Spleen (tissue), 13 donors: ENCODE measurements at places on chromosomes 11 and 22. TPM values are rescaled to one million over a fixed set of nuclear protein-coding genes. Genes with fewer than 3 reads are reported as not detected.

DNA sequence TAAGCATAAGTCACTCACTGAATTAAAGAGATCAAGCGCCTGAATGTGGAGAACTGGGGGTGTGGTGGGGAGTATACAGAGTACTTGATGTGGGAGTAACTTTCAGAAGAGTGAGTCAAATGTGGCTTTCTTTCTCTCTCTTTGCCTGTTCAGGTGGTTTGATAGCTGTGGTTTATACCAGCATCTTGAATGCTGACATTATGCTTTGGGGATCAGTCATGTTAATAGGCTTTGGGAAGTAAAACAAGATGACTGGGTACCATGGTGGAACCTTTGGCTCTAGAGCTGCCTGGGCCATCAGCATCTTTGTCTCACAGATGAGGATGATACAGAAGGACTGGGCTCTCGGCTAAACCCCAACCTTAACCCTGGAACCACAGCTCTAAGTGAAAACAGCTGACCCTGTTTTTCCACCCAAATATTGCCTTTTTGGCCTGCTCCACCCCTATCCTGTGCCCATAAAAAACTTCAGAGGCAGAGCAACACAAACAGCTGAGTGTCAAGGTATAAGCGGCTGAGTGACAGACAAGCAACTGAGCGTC, 58.2 kb upstream of the GNAZ start:
- H3K27me3 ChIP-seq = no peaks in the 10 kb centered on the region
- H3K27ac ChIP-seq = no peak overlapping the region
- H3K4me3 ChIP-seq = no peak overlapping the region
- H3K4me1 ChIP-seq = no peaks in the 10 kb centered on the region
- DNase-seq = no peak
- H3K36me3 ChIP-seq = no peaks in the 10 kb centered on the region

RTN4RL2 gene
- polyA plus RNA-seq = 0.73 TPM

- no peaks in the 10 kb centered on the region for H3K4me1 ChIP-seq
- no peaks in the 10 kb centered on the region for H3K27me3 ChIP-seq
- no peak for DNase-seq
- H3K36me3 ChIP-seq = no peaks in the 10 kb centered on the region
These were observed 7.4 kb upstream of the NPTXR start for GRCh38 chr22:38850941-38851849.

- no peak for DNase-seq
- H3K36me3 ChIP-seq = peaks cover 25% of the 10 kb centered on the region
- no peak overlapping the region for H3K27ac ChIP-seq
- H3K4me3 ChIP-seq = no peak overlapping the region
- H3K4me1 ChIP-seq = peaks cover 72% of the 10 kb centered on the region
- H3K27me3 ChIP-seq = no peaks in the 10 kb centered on the region
These were observed 1.8 kb downstream of the TMEM179B start for GRCh38 chr11:62788991-62789390.

DNA sequence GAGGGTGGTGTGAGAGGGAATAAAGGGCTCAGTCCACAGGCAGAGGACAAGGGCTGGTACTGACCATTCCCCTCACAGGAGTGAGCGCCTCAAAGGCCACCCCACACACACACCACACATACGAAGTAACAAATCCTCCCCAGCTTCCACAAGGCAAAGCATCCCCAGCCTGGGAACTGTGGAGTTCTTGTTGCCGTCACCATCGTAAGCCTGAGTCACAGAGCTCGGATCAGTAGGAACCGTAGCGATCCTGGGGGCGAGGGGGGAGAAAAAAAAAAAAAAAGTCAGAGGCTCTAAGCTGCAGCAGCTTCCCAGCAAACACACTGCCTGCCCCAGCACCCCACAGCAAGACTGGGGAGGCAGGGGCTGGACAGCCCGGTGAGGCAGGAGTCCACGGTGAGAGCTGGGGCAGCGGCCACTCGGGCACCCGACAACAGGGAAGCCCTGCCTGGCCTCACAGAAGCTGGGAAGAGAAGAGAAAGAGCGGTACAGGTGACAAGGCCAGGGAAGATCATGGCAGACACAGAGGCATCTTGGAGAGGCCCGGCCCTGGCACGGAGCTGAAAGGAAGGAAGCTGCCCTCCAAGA, 11.3 kb downstream of the ARFGAP2 start:
- H3K27ac ChIP-seq = no peak overlapping the region
- H3K4me3 ChIP-seq = no peak overlapping the region
- H3K4me1 ChIP-seq = peaks cover 17% of the 10 kb centered on the region
- H3K36me3 ChIP-seq = peaks cover 86% of the 10 kb centered on the region

GRCh38 chr11:2771758-2772466, 72.1 kb upstream of the KCNQ1OT1 start:
- no peaks in the 10 kb centered on the region for H3K27me3 ChIP-seq
- H3K36me3 ChIP-seq = peaks cover 50% of the 10 kb centered on the region
- H3K4me3 ChIP-seq = no peak overlapping the region

- no peaks in the 10 kb centered on the region for H3K4me1 ChIP-seq
- no peaks in the 10 kb centered on the region for H3K36me3 ChIP-seq
- no peaks in the 10 kb centered on the region for H3K27me3 ChIP-seq
- DNase-seq = peak; percentile 72
- H3K27ac ChIP-seq = no peak within 1 kb of the TSS
These were observed at the start of gene MUC5AC for GRCh38 chr11:1157645-1158591. TSS of gene MUC5AC (plus strand) at chr11:1157953. CDS start at chr11:1158000, 47 bp downstream.

PANX2 gene
- polyA plus RNA-seq = 0.24 TPM

SERPING1 gene
- 187 TPM for polyA plus RNA-seq

CD44 gene
- 60.9 TPM for polyA plus RNA-seq

- no peak overlapping the region for H3K27ac ChIP-seq
- H3K27me3 ChIP-seq = no peaks in the 10 kb centered on the region
- no peak overlapping the region for H3K4me3 ChIP-seq
- H3K36me3 ChIP-seq = no peaks in the 10 kb centered on the region
These were observed 12.2 kb downstream of the OR8D1 start for GRCh38 chr11:124301548-124301947.

C11orf42 gene
- not detected for polyA plus RNA-seq

DNA sequence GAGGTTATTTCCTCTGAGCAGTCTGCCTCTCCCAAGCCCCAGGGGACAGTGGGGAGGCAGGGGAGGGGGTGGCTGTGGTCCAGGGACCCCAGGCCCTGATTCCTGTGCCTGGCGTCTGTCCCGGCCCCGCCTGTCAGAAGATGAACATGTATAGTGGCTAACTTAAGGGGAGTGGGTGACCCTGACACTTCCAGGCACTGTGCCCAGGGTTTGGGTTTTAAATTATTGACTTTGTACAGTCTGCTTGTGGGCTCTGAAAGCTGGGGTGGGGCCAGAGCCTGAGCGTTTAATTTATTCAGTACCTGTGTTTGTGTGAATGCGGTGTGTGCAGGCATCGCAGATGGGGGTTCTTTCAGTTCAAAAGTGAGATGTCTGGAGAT, 3.1 kb downstream of the PIM3 start:
- peak overlapping the region; percentile 99 for H3K27ac ChIP-seq
- DNase-seq = no peak
- peaks cover 81% of the 10 kb centered on the region for H3K4me1 ChIP-seq
- H3K27me3 ChIP-seq = no peaks in the 10 kb centered on the region
- H3K4me3 ChIP-seq = peak overlapping the region; percentile 82

C1QTNF5 gene
- 10.3 TPM for polyA plus RNA-seq

GRCh38 chr11:41803895-41804294, 344.4 kb upstream of the LRRC4C start:
- no peaks in the 10 kb centered on the region for H3K27me3 ChIP-seq
- H3K4me1 ChIP-seq = no peaks in the 10 kb centered on the region
- H3K36me3 ChIP-seq = no peaks in the 10 kb centered on the region
- no peak overlapping the region for H3K27ac ChIP-seq
- H3K4me3 ChIP-seq = no peak overlapping the region
- DNase-seq = no peak

DNA sequence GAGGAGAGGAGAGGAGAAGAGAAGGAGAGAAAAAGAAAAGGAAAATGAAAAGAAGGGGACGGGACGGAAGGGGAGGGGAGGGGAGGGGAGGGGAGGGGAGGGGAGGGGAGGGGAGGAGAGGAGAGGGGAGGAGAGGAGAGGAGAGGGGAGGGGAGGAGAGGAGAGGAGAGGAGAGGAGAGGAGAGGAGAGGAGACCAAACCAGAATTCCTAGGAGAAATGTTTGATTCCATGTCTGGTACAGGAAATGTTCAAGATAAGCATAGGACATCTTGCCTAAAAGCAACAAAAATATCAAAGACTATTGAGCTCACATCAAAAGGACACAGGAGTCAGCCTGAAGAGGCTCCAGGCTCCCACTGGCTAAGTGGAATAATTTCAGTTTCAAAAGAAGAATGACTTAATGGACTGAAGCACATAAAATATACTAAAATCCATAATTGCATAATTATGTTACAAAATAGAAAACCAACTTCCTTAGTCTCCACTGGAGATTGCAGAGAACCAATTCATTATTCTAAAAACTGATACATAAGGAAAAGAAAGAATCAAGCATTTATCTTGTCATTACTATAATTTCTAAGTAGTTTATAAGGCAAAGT, 101.1 kb upstream of the APOA1 start:
- no peak overlapping the region for H3K27ac ChIP-seq
- peaks cover 23% of the 10 kb centered on the region for H3K36me3 ChIP-seq

LMF2 gene
- polyA plus RNA-seq = 45.0 TPM

FREY1 gene
- polyA plus RNA-seq = 0.13 TPM

GRCh38 chr11:117160826-117161225, 16.7 kb downstream of the PAFAH1B2 start:
- no peak overlapping the region for H3K27ac ChIP-seq
- no peaks in the 10 kb centered on the region for H3K27me3 ChIP-seq
- H3K4me3 ChIP-seq = no peak overlapping the region
- no peak for DNase-seq
- peaks cover 95% of the 10 kb centered on the region for H3K36me3 ChIP-seq

DNA sequence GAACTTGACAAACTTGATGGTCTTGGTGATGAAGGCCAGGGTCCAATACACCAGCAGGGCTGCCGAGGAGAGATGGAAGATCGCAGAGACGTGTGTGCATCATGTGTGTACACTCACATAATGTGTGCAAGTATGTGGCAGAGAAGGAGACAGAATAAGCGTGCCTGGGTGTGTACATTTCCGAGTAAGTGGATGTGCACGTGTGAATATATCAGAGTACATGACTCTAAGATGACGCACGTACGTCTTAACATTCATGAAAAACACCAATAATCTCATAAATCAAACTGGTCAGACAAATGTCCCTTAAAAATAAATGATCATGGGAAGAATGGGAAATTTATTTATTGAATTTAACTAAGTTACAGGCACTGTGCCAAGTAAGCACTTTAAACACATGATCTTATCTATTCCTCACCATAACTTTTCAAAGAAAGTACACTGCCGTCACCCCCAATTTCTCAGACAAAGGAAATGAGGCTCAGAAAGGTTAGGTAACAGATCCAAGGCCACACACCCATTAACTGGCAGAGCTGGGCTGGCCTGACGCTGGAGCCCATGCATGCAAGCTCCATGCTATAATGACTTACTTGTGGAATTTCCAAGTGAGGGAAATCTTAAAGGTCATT, 13.0 kb downstream of the ABCC8 start:
- peaks cover 22% of the 10 kb centered on the region for H3K27me3 ChIP-seq
- no peak for DNase-seq
- H3K36me3 ChIP-seq = no peaks in the 10 kb centered on the region
- H3K4me1 ChIP-seq = no peaks in the 10 kb centered on the region
- H3K27ac ChIP-seq = no peak overlapping the region

GRCh38 chr22:36409911-36410756, 22.4 kb upstream of the MYH9 start:
- peak overlapping the region; percentile 87 for H3K27ac ChIP-seq
- no peaks in the 10 kb centered on the region for H3K27me3 ChIP-seq
- no peaks in the 10 kb centered on the region for H3K36me3 ChIP-seq

OR51A2 gene
- polyA plus RNA-seq = not detected

DNA sequence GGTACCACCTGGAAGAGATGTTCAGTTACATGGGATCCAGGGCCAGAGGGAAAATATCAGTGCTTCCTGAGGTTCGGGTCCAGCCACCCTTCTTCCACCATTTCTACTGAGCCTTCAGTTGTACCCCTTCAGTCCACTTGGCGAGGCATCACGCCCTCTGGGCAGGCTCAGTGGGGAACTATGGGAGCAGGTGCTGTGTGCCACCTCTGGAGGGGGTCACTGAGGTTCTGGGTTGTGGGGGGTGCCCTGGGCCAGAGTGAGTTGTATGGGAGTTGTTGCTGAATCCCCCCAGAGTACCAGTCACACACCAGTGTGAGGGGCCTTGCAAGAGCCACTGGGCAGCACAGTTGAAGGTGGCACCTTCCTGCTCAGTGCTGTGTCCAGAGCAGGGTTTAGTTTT, 2.7 kb upstream of the SREBF2 start:
- H3K4me1 ChIP-seq = peaks cover 21% of the 10 kb centered on the region
- H3K27me3 ChIP-seq = no peaks in the 10 kb centered on the region
- no peak overlapping the region for H3K27ac ChIP-seq
- H3K36me3 ChIP-seq = no peaks in the 10 kb centered on the region

FGF19 gene
- polyA plus RNA-seq = not detected

OR5A1 gene
- polyA plus RNA-seq = not detected

RFPL2 gene
- polyA plus RNA-seq = 0.42 TPM

DMC1 gene
- polyA plus RNA-seq = 0.58 TPM

DNA sequence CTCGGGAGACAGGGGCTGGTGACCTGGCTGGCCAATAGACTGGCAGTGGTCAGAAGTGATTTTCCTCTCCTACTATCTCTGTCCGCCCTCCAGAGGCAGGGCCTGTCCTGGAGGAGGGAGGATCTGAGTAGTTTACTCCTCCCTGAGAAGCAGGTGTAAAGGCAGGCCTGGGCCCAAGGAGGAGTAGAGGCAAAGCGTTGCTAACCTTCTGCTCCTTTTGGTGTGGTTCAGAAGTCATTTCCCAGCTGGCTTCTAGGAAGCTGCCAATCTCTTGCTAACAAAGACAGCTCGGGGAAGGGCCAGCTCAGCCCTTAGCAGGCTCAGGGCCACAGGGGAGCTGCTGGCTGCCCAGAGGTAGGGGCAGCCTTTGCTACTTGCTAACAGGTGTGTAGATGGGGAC, 151.1 kb upstream of the NECTIN1 start:
- no peaks in the 10 kb centered on the region for H3K36me3 ChIP-seq
- no peaks in the 10 kb centered on the region for H3K27me3 ChIP-seq
- H3K27ac ChIP-seq = no peak overlapping the region
- H3K4me1 ChIP-seq = no peaks in the 10 kb centered on the region

DNA sequence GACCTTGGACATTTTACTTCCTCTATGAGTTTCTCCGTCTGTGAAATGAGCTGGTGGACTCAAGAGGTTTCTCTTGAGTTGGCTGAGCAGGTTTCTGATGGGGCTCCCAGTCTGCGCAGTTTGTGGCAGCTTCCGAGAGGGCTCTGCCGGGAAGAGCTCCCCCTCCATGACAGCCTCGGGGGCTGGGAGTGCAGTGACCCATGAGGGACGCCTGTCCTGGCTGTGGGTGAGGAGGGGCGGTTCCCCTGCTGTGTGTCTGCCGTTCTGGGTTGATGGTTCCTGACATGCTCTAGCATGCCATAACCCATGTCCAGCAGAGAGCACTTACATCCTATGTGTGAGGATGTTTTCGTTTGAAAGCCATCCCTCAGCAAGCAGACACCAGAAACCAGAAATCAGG, 14.8 kb downstream of the CSF2RB start:
- DNase-seq = no peak
- no peak overlapping the region for H3K4me3 ChIP-seq
- peaks cover 11% of the 10 kb centered on the region for H3K36me3 ChIP-seq
- H3K27ac ChIP-seq = no peak overlapping the region
- peaks cover 6% of the 10 kb centered on the region for H3K4me1 ChIP-seq

GRCh38 chr11:849951-850774, 7.5 kb downstream of the TSPAN4 start:
- H3K4me3 ChIP-seq = peak overlapping the region; percentile 52
- H3K27ac ChIP-seq = no peak overlapping the region
- peaks cover 71% of the 10 kb centered on the region for H3K4me1 ChIP-seq
- peaks cover 3% of the 10 kb centered on the region for H3K27me3 ChIP-seq

GRCh38 chr11:2713661-2714462, 14.1 kb upstream of the KCNQ1OT1 start:
- DNase-seq = no peak
- no peaks in the 10 kb centered on the region for H3K27me3 ChIP-seq
- H3K4me1 ChIP-seq = no peaks in the 10 kb centered on the region
- H3K4me3 ChIP-seq = no peak overlapping the region
- H3K27ac ChIP-seq = no peak overlapping the region
- H3K36me3 ChIP-seq = no peaks in the 10 kb centered on the region
